CD8-positive, alpha-beta T cell (primary cell): ENCODE measurements at places on chromosomes 4 and X.

DNA sequence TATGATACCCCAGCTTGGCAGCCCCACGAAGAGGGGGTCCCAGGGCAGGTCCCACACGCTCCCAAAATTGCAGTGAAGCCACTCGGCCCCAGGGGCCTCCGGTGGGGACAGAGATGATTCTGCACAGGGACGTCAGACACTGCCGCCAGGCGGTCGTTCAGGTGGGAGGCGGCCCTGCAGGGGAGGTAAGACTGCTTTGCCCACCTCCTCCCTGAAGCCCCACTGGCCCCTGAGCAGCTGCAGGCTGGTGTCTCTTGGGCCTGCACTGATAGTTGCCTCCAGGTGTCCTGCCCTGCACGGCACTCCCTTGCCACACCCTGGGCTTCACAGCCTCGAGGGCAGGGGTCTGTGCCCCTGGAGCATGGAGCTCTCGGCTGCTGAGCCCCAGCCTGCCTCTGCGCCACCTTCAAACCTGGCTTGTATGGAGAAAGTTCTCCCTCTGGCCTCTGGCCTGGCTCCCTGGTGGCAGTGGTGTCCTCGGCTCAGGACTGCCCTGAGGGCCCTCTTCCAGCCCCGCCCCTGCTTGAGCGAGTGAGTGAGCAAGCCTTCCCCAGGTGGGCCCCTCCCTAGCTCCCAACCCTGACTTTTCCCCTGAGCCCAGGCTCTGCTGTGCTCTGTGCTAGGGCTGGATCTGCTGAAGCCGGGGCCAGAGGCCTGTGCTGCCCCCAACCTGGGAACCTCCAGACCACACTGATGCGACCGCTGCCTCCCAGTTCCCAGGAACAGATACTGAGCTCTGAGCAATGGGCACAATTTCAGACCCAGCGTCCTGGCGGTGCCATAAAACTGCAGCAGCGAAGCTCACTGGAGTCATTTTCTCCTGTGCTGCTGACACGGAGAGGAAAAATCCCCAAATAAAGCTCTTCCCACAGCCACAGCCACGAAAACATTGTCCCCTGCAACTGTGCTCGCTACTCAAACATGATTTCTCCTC, 16.1 kb downstream of the ADRA2C start:
- no peak for DNase-seq

DNA sequence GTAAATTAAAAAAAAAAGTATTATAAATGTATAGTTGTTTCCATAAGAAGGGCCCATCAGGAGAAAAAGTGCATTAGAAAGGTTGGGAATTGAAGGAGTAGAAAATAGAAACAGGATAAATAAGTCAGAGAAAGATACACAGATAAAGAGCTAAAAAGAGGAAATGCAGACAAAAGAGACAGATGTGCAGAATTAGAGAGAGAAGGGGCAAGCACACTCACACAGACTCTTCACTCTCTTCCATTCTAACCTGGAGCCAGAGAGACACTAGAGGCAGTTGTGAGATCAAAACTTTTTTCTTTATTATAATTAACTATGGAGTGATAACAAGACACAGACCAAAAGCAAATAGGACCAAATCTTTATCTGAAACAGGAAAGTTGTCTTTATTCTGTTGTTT, 134.1 kb downstream of the CEP135 start:
- no peak for DNase-seq

DNA sequence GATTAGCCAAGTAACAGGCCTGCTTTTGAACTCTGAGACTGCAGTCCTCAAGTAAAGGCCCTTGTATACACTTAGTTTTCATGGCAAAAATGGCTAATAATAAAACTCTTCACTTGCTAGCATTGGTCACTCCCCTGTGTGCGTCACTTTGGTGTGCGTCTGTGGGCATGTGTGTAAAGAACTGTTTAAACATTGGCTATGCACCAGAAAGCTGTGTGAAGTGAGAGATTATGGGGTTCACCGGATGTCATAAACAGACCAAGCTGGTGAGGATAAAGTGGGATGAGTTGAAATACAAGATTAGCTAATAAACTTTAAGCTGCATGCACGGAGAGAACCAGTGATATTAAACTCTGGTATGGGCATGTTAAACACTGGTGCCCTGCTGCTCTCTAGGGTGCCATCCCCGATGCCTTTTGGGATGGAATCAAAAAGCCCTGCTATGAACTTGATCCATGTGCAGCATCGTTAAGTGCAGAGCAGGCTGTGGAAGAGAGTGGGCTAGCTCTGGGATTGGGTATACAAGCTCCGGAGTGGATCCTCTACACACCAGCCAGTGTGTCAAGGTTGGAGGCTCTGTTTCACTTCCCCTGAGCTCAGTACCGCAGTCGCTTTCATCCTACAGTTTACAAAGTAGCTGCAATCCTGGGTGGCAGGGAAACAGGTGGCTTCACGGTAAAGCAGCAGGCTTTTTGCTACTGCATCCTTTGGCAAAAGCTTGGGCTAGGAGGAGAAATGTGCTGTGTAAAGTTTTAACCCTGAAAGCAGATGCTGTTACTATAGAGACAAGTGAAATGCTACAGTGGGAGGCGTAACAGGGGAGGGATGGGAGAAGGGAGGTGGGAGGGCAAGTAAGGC, 108.3 kb upstream of the SLC4A4 start:
- DNase-seq = no peak

DNA sequence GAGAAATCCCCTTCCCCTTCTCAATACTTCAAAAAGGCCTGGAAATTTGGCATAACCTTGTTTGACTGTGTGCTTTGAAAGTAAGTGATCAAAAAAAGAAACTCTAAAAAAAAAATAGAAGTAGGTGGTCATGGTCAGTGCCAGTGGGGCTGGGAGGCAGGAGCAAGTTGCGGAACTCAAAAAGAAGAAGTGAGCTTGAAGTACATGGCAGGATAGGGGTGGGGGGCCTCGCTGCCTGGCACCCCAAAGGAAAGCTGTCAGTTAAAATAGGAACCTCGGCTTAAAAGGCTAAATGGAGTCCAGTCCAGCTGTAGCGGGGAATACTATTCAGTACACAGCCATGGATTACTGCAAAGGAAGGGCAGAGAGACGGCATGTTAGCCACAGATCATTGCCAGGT, 12.2 kb upstream of the NKRF start:
- no peak for DNase-seq

GRCh38 chr4:113285501-113285900, 236.0 kb downstream of the ANK2 start:
- no peak for DNase-seq

GRCh38 chrX:714131-714530, 83.5 kb downstream of the SHOX start:
- DNase-seq = no peak

GRCh38 chrX:129932821-129933321, 26.9 kb downstream of the UTP14A start:
- DNase-seq = no peak

DNA sequence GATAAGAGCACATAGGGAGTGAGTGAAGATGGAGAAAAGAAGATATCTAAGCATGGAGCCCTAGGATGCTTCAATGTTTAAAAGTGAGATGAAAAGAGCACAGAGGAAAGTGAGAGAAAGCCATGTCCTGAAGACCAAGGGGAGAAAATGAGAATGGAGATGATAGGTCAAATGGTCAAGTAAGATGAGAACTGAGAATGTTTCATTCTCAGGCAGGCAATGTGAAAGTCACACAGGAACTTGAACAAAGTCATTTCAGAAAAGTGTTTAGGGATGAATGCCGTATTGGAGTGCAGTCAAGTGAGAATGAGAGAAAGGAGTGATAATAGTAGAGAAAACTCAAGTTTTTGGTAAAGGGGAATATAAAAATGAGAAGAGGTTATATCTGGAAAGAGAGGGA, 148.7 kb upstream of the PTCHD1 start:
- DNase-seq = no peak

DNA sequence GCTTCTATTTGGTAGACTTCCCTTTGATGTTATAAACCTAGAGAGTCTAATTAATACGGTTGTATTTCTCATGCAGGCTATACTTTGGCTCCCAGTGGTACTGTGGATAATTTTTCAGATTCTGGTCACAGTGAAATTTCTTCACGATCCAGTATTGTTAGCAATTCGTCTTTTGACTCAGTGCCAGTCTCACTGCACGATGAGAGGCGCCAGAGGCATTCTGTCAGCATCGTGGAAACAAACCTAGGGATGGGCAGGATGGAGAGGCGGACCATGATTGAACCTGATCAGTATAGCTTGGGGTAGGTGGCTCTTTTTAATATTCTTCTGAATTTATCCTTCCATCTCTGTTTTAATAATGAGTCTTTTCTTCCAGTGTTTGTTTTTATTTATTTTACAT, 249.7 kb downstream of the RAPGEF2 start:
- DNase-seq = no peak

DNA sequence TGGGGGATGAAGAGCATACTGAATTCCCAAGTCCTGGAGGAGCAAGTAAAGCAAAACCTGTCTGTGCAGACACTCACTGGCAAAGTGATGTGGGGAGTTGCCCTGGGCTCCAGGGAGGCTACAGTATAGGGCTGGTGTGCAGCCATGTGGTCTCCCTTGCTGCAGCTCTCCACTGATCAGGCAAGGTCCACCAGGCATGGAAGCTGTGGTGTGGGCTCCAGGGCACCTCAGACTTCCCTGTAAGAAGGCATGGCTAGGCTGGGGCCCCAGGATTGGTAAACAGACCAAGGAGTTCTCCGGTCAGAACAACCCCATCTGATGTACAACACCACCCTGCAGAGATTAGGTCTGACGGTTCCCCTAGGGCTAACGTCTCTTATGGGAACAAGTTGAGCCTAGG, 241.9 kb upstream of the NDST4 start:
- DNase-seq = no peak

DNA sequence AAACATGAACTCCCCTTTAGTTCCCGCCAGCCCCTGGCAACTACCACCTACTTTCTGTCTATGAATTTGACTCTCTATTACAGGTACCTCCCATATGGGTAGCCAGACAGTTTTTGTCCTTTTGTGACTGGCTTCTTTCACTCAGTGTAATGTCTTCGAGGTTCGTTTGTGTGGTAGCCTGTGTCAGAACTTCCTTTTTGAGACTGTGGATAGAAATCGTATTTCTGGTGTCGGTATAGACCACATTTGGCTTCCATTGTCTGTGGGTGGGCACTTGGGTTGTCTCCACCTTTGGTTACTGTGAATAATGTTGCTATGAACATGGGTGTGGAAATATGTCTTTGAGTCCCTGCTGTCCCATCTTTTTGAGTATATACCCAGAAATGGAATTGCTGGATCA, 5.4 kb upstream of the CLDN34 start:
- DNase-seq = no peak

- DNase-seq = peak; percentile 34
These were observed 88.2 kb downstream of the ATP8A1 start for GRCh38 chr4:42568610-42569207.

- DNase-seq = no peak
These were observed 155.7 kb downstream of the CHIC2 start for GRCh38 chr4:53908661-53909078.

DNA sequence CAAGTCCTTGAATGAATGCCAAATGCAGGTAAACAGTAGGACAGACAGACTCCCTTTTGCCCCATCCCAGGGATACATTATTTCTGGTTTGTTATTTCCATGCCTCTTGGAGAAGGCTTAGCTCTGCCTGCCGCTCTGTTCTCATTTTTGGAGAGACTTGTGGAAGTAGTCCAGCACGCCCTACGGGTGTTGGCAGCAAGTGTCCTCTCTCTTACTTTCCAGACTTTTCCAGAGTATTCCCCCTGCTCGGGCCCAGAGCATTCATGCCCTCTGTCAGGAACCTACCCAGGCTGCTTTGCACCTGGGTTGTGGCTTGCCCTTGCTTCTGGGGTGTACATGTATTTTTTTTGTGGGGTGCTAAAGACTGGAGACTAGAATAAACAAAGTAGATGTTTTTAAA, 15.3 kb downstream of the SLC34A2 start:
- no peak for DNase-seq

- DNase-seq = no peak
These were observed 677 bp upstream of the NONO start for GRCh38 chrX:71282514-71283402.

DNA sequence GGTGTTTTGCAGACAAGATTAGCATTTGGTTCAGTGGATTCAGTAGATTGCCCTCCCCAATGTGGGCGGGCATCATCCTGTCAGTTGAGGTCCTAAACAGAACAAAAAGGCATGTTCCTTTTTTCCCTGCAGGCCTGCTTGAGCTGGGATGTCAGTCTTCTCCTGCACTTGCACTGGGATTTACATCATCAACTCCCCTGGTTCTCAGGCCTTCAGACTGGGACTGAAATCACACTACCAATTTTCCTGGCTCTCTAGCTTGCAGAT, 278.9 kb upstream of the FTHL17 start:
- DNase-seq = no peak

DNA sequence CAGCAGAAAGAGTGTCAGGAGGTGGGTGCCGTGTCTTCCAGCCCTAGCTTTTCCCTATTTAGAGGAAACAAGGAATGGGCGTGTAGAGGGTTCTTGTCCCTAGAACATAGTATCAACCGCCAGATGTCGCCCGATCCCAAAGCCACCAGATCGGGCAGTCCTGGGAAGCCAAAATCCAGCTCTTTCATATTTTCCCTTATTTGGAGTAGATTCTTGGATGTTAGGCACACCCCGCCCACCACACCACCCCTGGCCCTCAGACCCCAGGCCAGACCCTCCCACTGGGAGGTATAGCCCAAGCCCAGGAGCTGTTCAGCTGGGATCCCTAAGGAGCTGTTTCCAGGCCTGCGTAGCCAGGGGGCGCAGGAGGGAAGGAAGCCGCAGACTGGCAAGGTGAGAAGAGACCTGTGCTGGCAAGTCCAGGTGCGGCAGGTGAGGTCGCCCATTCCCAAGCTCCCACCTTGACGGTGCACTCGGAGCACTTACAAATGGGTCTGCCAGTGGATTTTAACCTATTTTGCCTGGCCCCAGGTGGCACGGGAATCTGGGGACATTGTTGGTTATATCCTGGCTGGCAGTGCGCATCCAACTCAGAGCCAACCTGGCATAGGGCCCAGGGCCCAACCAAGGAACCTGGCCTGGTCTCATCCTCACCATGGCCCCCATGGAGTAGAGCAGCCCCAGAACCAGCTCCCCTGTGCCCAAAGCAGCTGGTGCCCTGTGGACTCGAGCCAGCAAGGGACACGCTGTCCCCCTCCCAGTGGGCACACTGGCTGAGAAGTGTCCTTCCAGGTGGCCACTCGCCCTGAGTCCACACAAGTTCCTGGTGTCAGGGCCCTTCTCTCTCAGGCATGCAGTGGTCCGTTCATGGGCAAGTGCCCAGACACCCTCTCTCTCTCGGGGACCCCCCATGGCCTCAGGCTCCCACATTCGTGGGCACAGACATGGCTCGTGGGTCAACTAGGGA, 811 bp downstream of the FLNA start:
- DNase-seq = no peak

DNA sequence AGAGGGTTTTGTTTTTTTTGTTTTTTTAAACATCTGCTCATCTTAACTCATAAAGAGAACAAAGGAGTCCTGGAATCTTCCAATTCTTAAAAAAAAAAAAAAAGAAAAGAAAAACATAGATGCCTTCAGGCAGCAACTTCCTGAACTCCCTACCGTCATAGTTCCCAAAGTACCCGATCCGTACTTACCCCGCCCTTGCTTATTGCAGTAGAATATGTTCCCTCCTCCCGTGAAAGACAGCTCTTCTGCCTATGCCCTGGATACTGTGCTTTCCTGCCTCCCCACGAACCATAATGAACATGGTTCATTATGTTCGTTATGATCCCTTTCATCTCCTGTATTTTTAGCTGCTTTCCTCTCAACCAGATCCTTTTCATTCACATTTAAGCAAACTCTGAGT, 40.3 kb downstream of the KLHL5 start:
- DNase-seq = no peak

- DNase-seq = no peak
These were observed 4.9 kb upstream of the TXK start for GRCh38 chr4:48138936-48139335.

GRCh38 chr4:152607178-152607577, 71.3 kb upstream of the FBXW7 start:
- DNase-seq = no peak
